ENCODE measurements at places on chromosomes 3 and 15. TPM values are rescaled to one million over a fixed set of nuclear protein-coding genes. Genes with fewer than 3 reads are reported as not detected.

RLBP1 gene
- not detected for polyA plus RNA-seq

DNA sequence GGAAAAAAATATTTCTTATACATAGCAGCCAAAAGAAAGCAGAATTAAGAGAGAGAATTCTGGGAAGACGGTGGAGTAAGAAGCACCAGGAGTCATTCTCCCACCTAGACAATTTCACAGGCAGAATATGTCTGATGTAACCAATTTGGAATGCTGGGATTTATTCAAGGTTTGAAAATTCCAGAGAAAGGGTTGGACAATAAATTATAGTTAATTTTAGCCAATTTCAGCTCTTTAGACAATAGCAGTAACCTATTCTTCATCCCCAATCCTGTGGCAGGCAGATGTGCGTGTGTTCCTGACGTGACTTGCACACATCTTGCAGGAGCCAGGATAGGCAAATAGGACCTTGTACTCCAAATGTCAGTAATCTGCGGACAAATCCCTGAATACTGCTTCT is 541.0 kb upstream of the NAALADL2 start:
- no peak for DNase-seq

DNA sequence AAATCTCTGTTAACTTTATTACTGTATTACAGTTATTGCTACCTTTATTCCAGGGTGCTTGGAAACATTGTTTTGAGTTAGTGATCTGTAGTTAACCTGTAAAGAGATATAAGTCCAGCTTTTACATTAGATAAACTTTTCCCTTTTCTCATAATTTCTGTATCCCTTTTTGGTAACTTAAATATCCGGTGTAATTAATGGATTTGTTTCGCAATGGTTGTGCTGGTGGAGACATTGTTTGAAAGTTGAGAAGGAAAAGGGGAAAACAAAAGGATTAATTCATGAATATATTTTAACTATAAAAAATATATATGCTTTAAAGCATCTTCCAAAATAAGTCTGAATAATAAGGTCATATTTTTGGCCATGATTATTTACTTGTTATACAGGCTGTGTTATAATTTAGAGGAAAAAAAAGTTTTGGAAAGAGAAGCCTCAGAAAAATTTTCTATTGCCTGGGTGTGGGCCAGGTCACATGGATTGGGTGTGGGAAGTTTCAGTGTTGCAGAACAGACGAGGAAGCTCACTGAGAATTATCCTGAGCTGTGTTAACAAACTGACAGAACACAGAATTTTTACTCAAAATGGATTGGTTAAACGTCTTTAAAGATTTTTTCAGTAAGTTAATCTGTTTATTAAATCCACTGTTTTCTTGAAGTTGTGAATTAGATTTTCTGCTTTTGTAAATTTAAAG is 27.7 kb upstream of the IL20RB start:
- no peak for DNase-seq

DNA sequence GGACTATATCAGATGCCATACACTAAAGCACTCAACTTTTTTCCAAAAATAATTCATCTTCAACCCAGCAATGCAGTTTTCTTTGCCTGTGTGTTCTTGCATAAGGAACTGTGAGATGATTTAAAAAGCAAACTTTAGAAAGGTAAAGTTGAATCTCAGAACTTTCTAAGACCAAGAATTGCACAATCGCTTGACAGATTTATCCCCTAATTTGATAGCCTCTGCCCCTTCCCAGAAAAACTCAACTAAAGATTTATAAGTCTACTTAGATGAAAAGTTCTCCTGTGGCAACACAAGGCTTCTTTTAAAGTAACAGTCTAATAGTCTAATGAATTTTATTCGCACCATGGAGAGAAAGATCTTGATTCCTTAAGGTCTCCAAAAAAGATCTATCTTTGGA is 259.3 kb downstream of the MAGI1 start:
- DNase-seq, result no peak

- DNase-seq, result peak; percentile 24
Measured at GRCh38 chr3:161372321-161373260, 1.3 kb upstream of the SPTSSB start.

- no peak for DNase-seq
Measured at GRCh38 chr15:58524247-58524646, 92.5 kb downstream of the LIPC start.
